ENCODE measurements at places on chromosomes 12 and 14. TPM values are rescaled to one million over a fixed set of nuclear protein-coding genes. Genes with fewer than 3 reads are reported as not detected.
A peak's percentile ranks its signal among the peaks of the same experiment; 100 is the strongest.

Gene PPP4R3A
- total RNA-seq: 90.9 TPM

Gene TAS2R50
- total RNA-seq: 0.98 TPM

Gene CTSG
- 3.2 TPM for total RNA-seq

Gene CCDC197
- not detected for total RNA-seq

Gene ISM2
- total RNA-seq: 1.2 TPM

Gene FAM90A1
- not detected for total RNA-seq

Gene SERPINA3
- 5.7 TPM for total RNA-seq

Gene KRT7
- 4.0 TPM for total RNA-seq

Gene CLEC6A
- not detected for total RNA-seq

DNA sequence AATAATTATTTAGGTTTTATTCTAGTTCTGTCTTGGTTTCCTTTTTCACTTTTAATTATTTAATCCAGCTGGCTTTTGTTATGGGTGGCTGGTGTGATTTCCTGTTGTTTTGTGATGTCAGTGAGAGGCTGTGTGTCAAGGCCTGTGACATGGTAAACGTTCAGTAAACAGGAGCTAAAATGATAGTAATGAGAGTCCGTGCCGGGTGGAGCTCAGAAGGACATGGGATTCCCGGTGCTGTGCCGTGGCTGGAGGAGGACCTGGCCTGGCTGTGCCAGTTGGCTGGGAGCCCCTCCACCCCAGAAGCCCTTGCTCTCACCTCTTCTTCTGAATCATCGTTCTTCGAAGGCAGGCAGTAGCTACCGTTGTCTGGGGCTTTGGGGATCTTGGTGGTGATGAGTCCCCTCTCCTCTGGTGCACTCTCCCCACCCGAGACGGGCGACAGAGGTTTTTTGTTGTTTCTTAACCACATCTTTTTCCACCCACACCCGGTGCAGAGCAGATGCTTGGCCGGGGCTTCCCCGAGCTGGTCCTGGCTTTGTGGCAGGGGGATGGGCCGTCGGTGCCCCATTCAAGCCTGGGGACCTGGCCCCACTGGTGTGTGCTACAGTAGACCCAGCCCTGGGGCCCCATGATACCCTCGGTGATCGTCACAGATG lies 29.1 kb downstream of the SH2B3 start:
- H3K4me1 ChIP-seq: peaks cover 59% of the 10 kb centered on the region
- no peaks in the 10 kb centered on the region for H3K27me3 ChIP-seq
- peak overlapping the region; percentile 70 for H3K27ac ChIP-seq
- DNase-seq: peak; percentile 73
- H3K36me3 ChIP-seq: no peaks in the 10 kb centered on the region
- no peak overlapping the region for H3K4me3 ChIP-seq

DNA sequence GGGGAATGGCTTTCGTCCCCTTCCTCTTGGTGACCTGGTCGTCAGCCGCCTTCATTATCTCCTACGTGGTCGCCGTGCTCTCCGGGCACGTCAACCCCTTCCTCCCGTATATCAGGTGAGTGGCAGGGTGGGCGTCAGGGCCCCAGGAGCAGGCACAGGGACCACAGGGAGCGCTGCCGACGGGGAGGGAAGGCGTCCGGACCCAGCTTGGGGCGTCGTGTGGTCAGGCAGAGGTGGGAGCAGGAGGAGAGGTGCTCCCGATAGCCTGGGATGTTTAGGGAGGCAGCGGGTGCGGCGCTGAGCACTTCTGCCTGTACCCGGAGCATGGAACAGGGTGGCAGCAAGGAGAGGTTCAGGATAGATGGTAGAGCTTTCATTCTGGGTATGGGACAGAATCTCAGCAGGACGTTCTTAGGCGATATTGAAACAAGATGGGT lies 444 bp downstream of the DRAM1 start:
- no peaks in the 10 kb centered on the region for H3K4me1 ChIP-seq
- peak overlapping the region; percentile 64 for H3K4me3 ChIP-seq
- no peaks in the 10 kb centered on the region for H3K27me3 ChIP-seq
- no peaks in the 10 kb centered on the region for H3K36me3 ChIP-seq
- DNase-seq: peak; percentile 36

- peaks cover 5% of the 10 kb centered on the region for H3K36me3 ChIP-seq
- H3K27ac ChIP-seq: no peak overlapping the region
- H3K27me3 ChIP-seq: no peaks in the 10 kb centered on the region
- H3K4me3 ChIP-seq: no peak overlapping the region
- H3K4me1 ChIP-seq: no peaks in the 10 kb centered on the region
Observed at GRCh38 chr14:52000019-52000582, 10.8 kb downstream of the RTRAF start.

DNA sequence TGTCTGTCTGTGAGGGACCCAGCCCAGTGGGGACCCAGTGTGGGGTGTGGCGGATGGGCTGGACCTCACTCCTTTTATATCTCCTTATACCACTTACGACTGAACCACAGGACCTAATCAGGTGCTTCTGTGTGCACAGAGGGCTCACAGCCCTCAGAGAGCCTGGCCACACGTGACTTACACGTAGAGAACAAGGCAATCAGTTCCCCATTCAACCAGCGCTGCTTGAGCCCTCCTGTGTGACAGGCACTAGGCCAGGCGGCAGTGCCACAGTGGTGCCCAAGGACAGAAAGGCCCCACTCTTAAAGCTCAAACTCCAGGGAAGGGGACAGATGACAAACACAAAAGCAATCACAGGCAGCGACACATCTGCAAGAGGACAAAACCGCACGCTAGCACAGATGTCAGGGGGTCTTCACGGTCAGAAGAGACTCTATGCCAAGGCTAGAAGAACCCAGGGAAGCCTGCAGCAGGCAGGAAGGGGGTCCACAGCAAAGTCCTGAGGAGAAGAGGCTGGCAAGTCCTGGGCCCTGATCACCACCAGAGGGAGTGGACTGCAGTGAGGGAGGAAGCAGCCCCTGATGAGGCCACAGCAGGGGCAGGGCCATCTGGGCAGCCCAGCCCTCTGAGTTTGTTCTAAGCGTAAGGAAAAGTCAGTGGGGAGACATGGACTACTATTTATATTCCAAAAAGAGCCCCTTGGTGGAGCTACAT lies 39.3 kb downstream of the SETD3 start:
- no peaks in the 10 kb centered on the region for H3K36me3 ChIP-seq
- H3K27me3 ChIP-seq: no peaks in the 10 kb centered on the region
- no peak overlapping the region for H3K4me3 ChIP-seq
- no peak overlapping the region for H3K27ac ChIP-seq
- DNase-seq: no peak
- no peaks in the 10 kb centered on the region for H3K4me1 ChIP-seq

DNA sequence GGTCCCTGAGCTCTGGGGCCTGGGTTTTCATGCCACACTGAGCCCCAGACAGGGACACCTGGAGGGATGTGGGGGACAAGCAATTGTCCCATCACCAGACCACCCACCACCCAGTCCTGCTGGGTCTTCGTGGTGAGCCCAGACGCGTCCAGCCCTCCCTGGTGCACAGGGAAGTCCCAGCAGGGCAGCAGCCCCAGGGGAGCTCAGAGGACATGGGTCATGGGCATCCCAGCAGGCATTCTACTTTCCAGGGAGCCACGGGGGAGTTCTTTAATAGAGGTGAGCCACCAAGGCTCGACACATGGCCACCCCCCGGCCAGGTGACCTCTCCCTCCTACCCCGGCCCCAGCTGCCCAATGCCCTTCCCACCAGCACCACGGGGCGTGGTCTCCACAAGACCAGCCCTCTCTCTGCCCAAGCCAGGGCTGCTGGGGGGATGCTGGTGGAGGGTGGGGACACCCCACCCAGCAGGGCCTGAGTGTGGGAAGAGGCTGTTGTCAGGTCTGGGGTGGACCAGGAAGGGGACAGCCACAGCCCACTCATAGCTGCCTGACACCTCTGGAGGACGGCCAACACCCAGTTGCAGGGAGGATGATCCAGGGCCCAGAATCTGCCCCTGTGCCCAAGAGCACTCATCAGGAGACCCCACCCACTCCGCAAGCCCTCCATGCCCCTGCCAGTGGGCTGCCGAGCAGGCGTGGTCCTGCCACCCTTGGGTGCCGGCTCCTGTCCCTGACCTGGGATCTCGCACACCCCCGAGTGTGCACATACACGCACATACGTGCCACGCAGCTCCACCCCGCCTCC lies 14.1 kb downstream of the AKT1 start:
- H3K27ac ChIP-seq: no peak overlapping the region
- DNase-seq: no peak
- H3K4me1 ChIP-seq: no peaks in the 10 kb centered on the region

DNA sequence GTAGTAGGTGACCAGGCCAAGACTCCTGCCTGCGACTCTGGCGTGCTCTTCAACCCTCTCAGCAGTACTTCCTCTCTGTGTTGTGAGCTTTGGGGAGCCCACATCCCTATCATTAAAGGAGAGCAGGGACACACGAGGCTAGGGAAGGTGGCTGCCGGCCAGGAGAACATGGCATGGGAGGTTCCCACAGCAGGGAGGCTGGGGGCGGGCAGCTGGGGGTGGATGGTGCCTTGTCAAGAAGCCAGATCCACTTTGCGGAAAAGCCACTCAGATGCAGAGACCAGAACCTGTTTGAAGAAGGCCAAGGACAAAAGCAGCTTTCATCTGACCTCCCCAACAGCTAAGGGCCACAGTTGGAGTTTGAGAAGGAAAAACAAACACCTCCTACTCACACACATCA lies 198.6 kb downstream of the BCL11B start:
- no peak overlapping the region for H3K27ac ChIP-seq
- no peaks in the 10 kb centered on the region for H3K27me3 ChIP-seq
- H3K4me3 ChIP-seq: no peak overlapping the region
- no peaks in the 10 kb centered on the region for H3K36me3 ChIP-seq

DNA sequence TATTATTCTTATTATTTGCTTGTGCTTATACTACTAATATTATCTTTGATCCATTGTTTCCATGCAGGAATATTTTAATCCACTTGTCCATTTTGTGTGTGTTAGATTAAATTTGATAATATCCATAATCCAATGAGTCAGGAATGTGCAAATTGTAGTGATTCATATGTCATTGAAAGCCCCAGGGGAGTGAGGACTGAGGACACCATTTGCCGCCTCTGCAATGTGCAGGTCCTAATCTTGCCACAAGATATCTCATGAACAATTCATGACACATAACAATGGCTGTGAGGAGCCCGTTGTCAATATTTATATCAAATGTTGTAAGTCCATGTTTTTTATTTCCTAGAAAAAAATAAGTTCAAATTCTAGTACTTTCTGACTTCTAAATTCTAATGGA lies 250.5 kb downstream of the ZFP36L1 start:
- no peaks in the 10 kb centered on the region for H3K27me3 ChIP-seq
- no peaks in the 10 kb centered on the region for H3K4me1 ChIP-seq
- H3K36me3 ChIP-seq: no peaks in the 10 kb centered on the region

DNA sequence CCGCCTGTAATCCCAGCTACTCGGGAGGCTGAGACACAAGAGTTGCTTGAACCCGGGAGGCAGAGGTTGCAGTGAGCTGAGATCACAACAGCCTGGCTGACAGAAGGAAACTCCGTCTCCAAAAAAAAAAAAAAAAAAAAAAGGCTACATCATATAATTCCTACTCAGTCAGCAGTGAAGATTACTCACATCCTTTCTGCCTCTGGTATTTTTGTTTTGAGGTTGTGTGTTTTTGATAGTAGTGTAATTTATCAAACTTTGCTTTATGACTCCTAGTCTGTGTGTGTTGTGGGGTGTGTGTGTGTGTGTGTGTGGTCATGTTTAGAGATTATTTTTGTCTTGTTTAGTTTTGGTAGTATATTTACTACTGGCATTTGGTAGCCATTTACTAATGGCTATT lies 29.8 kb upstream of the DLGAP5 start:
- H3K27ac ChIP-seq: no peak overlapping the region
- no peaks in the 10 kb centered on the region for H3K27me3 ChIP-seq
- no peak for DNase-seq
- H3K4me1 ChIP-seq: no peaks in the 10 kb centered on the region
- H3K4me3 ChIP-seq: no peak overlapping the region

DNA sequence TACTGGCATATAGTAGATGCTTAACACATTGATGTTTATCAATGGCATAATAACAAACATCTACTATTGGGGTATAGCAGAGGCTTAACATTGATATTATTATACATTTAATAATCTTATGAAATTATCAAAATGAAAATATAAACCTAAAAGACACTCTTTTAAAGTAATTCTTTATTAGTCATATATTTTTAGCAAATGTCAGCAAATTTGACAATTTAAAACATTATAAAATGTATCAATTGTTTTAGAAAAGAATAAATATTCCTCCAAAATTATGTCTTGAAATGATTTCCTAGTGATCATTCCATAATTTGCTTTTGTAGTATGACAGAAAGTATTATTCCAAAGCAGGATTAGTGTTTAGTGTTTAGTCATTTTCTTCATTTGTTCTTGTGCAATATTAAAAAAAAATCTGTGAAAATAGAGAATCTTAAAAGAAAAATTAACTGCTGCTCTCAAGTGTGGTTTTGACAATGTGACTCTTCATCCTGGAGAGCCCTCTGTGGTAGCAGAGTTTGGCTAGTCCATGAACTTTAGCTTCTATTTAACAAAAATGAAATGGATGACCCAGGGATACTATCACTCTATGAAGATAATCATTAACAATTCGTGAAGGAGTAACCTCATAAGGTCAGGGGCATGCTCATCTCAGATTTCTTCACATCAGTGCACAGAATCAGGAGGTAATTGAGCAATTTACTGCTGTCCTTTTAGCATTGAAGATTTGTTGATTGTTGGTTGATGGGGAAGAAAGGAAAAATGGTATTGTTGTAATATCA lies 1018.5 kb downstream of the LRFN5 start:
- H3K27me3 ChIP-seq: no peaks in the 10 kb centered on the region
- H3K36me3 ChIP-seq: no peaks in the 10 kb centered on the region
- H3K4me1 ChIP-seq: no peaks in the 10 kb centered on the region
- H3K4me3 ChIP-seq: no peak overlapping the region

GRCh38 chr14:37253905-37254304 lies 56.2 kb downstream of the MIPOL1 start:
- H3K36me3 ChIP-seq: no peaks in the 10 kb centered on the region
- no peaks in the 10 kb centered on the region for H3K27me3 ChIP-seq
- no peak for DNase-seq
- no peak overlapping the region for H3K27ac ChIP-seq
- H3K4me3 ChIP-seq: no peak overlapping the region
- H3K4me1 ChIP-seq: no peaks in the 10 kb centered on the region

GRCh38 chr12:54378796-54379397 lies 5.6 kb downstream of the ZNF385A start:
- H3K4me3 ChIP-seq: peak overlapping the region; percentile 32
- no peaks in the 10 kb centered on the region for H3K4me1 ChIP-seq
- peak; percentile 73 for DNase-seq
- H3K27me3 ChIP-seq: no peaks in the 10 kb centered on the region

GRCh38 chr12:110983811-110984210 lies 63.4 kb upstream of the MYL2 start:
- no peaks in the 10 kb centered on the region for H3K4me1 ChIP-seq
- DNase-seq: no peak
- H3K27me3 ChIP-seq: no peaks in the 10 kb centered on the region
- H3K4me3 ChIP-seq: no peak overlapping the region
- no peak overlapping the region for H3K27ac ChIP-seq

DNA sequence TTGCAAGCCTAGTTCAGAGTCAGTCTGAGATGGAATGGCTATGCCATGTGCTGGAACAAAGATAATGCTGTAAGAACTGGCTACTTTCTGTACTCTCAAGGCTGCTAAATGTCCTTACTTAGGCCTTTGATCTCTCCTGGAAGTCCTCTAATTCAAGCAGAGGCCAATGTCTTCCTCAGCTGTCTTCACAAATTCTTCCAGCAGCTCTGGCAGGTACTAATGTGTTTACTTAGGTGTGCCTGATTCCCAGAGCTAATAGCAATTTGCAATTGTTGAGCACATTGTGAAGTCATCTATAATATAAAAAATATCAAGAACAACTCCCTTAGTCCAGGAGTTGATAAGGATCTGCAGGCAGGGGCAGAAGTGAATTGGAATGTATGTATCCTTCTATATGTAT lies 3.8 kb upstream of the MYF5 start:
- H3K27me3 ChIP-seq: peaks cover 10% of the 10 kb centered on the region
- H3K4me1 ChIP-seq: no peaks in the 10 kb centered on the region
- no peak for DNase-seq
- no peak overlapping the region for H3K27ac ChIP-seq
- H3K4me3 ChIP-seq: no peak overlapping the region
